Activated CD4-positive, alpha-beta T cell treated with anti-CD3 and anti-CD28 coated beads for 36 hours (primary cell): ENCODE measurements at places on chromosomes 6 and 20. TPM values are rescaled to one million over a fixed set of nuclear protein-coding genes. Genes with fewer than 3 reads are reported as not detected.

The C6orf15 gene
- not detected for total RNA-seq

The LAMA2 gene
- total RNA-seq = 0.65 TPM

The SLC4A11 gene
- total RNA-seq = 0.60 TPM

The MAK gene
- 0.42 TPM for total RNA-seq

The HSPA1L gene
- total RNA-seq = 1.9 TPM

The GSTA3 gene
- not detected for total RNA-seq

The OOEP gene
- 0.55 TPM for total RNA-seq

DNA sequence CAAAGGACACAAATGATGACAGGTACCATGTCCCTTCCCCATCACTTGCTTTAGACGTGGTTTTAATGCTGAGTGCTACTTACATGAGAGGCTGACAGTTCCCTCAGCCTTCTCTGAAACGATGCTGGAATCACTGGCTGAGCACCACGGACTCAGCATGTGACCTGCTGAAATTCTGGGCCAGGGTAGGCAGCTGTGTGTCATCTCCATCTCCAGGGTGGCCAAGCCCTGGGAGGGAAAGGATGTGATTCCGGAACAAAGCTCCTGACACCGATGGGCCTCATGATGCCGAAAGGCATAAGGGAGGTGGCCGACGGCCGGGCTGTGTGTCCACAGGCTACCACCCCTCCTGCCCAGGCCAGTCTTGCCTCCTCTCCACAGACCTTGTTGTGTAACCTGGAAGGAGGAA, 184.3 kb upstream of the CST7 start:
- no peak for DNase-seq

GRCh38 chr20:23641936-23642751, 4.4 kb upstream of the CST3 start:
- no peak for DNase-seq

- DNase-seq = no peak
These were observed 15.8 kb downstream of the MAN1A1 start for GRCh38 chr6:119333707-119334295.

- DNase-seq = no peak
These were observed 80.5 kb downstream of the SASH1 start for GRCh38 chr6:148423133-148423532.

GRCh38 chr20:43160941-43161340, 28.8 kb downstream of the PTPRT start:
- DNase-seq = no peak

DNA sequence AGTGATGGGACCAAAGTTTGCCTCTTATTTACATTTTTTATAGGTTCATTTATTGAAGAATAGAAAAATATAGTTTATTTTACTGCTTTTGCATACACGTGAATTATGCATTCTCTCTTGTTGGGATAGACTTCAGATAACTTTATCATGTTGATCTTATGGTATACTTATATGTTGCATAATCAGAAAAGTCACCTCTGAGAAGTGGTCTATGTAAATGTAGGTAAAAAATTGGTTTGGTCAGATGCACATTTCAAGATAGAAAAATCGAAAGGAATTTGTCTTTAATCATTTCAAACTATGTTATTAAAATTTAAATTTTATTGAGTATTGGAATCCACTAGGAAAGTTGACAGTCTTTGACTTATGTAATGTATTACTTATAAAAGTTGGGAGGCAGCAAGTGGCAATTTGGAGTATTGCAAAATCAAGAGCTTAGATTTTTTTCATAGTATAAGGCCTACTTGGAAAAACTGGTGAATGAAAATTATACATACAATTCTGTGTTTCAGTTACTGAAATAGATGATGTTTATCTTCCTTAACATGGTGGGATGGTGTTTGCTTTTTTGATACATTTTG, 2.4 kb downstream of the PHF3 start:
- DNase-seq = no peak

DNA sequence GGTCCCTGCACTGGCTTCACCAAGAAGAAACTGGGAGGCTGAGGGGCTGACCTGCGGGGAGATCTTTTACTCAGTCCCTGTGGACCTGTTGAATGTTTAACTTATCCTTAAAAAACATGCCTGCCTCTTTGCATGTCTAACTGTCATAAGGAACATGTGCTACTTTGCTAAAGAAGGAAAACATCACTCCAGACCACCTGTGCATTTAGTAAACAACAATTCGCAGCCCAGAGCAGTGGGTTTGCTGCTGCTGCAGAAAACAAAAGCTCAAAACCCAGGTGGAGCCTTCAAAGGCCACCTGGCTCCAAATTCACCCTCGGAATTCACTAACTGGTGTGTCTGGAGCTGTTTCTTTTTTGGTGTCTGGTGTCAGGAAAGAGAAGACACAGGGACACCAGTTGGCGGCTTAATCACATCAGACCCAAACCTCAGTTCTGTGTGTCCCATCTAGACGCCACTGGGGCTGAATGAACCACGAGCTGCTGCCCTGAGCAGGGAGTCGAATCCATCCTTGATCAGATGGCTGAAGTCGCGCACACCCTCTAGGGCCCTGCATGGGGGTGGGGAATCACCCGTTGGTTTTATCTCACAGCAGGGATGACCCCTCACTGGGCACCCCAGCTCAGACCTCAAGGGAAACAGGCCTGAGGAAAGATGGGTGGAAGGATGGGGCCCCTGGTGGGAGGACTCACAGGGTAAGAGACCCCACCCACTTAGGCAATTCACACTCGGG, 344.3 kb downstream of the PREX1 start:
- DNase-seq = no peak

- peak; percentile 15 for DNase-seq
These were observed 184.5 kb upstream of the PDE10A start for GRCh38 chr6:165847407-165848085.

DNA sequence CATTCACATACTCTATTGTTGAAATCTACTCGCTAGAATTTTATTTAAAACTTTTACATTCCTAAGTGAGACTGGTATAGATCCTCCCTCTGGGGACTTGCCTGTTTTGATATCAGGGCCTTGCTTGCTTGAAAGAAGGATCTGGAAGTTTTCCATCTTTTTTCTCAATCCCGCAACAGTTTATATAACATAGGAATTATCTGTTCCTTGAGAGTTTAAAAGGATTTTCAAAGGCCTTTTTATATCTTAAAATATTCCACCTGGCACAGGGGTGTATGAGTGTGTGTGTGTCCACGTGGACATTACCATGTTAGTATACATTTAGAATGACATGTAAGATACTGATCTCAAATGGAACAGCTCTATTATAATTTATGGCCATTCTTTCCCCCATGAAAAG, 96.3 kb downstream of the TRERF1 start:
- DNase-seq = no peak

GRCh38 chr20:5024103-5024502, 22.8 kb upstream of the SLC23A2 start:
- no peak for DNase-seq

DNA sequence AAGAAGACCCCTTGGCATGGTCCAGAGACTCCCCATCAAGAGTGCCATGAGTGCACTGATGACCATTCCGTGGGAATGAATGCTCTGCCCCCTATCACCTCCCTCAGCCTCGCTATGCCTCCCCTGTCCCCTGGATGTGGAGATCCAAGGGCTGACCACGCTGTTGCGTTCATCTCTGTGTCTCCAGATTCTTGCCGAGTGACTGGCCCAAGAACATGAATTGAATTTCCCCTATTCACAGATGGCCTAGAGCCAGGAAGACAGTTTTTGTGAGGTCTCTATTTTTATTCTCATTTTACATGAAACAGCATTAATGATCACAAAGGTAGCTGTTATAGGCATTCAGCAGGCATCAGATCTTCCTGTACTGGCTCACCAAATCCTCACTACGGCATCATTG, 33.6 kb downstream of the MAFB start:
- no peak for DNase-seq

DNA sequence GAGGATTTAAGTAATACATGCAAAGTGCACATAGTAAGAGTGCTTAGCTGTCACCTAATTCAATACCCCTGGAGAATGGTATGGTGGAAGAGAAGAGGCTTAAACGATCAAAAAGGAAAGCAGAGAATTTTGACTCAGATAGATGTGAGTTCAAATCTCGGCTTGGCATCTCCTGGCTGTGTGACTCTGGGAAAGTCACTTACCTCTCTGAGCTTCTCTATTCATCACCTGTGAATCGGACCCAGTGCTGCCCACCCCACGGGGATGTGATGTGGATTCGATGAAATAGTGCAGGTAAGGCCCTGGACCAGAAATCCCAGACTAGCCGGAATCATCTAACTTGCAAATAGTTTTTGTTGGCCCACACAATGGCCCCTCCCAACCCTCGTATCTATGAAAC, 1.8 kb upstream of the B4GALT5 start:
- no peak for DNase-seq

- DNase-seq = peak; percentile 90
These were observed 19.0 kb downstream of the PACSIN1 start for GRCh38 chr6:34484899-34485298.

GRCh38 chr20:24785141-24786110, 163.6 kb upstream of the CST7 start:
- DNase-seq = no peak

- DNase-seq = no peak
These were observed 67.0 kb upstream of the PDE7B start for GRCh38 chr6:135784507-135784906.
